Erythroblast (primary cell): ENCODE measurements at places on chromosomes 11 and 22.
A peak's percentile ranks its signal among the peaks of the same experiment; 100 is the strongest.

DNA sequence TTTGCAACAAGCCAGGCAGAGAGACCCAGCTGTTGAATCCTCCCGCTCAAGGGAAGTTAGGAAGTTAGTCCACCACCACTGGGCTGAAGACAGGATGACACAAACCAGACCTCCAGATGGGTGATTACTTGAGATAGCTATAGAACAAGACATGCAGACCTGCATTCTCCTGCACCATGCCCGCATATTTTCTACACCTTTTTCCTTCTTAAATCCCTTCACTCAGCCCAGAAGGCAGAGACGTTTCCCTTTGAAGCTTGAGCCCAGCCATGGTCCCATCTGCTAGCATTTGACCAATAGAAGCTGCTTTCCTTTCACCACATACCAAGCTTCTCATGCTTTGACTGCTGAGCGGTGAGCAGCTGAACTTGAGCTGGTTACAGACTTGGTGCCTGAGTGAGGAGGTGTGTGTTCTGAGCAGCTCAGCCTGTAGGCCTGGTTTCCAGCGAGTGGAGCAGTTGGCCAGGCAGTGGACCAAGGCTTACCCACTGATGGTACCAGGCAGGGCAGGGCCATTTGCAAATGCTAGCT is 29.2 kb upstream of the CBX6 start:
- no peak for DNase-seq

- DNase-seq, result no peak
These were observed 52.2 kb downstream of the PPFIA1 start for GRCh38 chr11:70322666-70323065.

DNA sequence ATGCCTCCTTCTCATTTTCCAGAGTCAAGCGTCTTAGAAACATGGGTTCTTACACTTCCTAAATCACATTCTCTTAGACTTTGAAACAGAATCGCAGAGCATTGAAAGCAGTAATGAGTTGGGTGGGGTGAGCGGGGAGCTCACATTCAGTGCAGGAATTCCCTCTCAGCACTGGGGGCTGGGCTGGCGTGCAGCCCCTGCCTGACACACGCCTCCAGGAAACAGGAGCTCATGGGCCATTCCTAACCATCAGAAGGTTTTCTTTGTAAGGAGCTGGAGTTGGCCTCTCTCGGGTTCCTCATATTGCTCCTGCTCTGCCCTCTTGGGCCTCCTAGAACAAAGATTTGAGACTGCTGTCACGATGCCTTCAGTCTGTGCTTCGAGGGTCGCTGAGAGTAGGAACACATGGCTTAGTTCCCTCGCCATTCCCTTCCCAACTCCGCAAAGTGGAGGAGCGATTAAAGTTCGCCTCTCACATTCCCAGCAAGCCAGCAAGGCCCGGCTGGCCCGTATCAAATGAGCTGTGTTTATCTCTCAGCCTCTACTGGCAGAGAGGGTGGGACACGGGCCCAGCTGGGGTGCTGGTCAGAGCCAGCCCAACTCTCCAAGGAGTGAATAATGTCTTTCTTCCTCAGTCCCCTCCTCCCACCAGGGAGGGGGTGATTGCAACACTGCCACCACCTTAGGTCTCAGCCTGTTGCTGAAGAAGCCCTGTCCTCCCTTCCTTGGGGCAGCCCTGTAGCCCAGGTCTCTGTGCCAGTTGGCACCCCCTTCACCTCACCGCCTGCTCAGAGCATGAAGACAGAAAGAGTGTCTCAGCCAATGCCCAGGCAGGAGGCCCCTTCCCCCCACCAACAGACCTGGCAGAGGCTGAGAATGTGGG is 10.4 kb downstream of the CHRDL2 start:
- no peak for DNase-seq

DNA sequence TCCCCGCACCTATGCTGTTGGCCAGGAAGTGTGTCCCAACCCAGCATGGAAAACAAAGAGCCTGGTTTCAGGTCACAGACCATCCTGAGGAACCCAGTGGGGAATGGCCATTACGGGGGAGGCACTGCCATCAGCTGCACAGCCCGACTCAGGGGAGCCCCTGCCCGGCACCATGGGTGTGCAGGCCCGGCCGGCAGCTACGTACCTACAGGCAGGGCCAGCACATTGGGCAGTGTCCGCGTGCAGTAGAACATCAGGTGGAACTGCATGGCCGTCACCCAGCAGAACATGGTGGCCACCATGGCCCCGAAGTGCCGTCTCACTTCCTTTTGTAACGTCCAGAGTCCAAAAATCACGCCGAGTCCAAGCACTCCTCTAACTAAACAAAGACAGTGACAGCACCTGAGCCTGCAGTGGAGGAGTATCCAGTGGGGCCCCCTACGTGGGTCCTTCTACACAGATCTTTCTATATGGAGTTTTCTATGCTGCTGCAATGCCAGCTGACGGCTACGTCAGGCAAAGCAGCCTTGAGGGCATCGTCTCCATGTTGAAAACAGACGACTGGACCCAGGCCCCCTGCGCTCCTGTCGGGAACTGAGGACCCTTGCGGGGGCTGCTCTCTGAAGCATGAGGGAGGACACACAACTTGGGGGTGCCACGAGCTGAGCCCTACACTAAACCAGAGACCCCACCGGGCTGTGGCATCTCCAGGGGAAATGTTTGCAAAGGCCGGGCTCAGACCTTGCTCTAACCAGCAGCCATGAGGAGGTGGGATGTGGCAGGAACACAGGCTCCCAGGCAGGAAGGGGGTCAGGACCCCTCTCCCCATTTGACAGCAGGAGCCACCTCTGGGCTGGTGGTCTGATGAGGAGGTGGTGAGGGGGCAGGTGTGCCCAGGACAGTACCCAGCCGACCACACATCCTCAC is 7.7 kb downstream of the ALG12 start:
- no peak for DNase-seq

GRCh38 chr22:48850658-48851287 is 976.9 kb downstream of the BRD1 start:
- DNase-seq, result no peak

DNA sequence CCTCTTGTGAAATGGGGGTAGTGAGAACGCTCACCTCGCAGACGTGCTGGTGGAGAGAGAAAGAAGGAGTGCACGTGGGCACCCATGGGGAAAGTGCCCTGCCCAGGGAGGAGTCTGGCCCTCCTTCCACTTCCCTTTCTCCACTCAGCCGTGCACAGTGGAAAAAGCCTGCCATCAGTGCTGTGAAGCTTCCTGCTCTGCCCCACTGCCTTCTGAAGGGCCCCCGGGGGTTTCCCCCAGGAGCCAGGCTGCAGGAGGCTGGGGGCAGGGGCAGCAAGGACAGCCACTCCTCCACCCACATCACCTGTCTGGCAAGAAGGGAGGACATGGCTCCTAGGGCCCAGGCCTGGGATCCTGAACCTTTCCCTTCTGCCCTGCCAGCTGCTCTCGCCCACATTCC is 7.6 kb downstream of the TP53I11 start:
- no peak for DNase-seq

DNA sequence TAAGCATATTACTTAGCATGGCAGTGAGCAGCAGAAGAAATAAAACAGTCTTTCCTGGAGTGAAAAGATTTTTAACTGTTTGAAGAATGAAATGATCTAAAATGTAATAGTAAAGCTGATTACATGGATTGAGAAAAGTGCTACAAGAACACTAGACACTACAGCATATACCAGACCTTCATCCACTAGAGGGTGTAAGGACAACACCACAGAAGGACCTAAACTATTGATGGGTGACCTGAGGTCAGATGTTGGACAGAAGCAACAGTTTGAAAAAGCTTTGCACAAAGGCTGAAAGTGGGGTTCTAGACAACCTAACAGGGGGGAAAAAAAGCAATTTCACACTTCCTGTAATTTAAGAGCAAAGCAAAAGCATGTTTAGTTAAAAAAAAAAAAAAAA is 97.7 kb downstream of the RBFOX2 start:
- peak; percentile 61 for DNase-seq

- DNase-seq, result no peak
These were observed 130.8 kb downstream of the FCHSD2 start for GRCh38 chr11:73011126-73011817.

DNA sequence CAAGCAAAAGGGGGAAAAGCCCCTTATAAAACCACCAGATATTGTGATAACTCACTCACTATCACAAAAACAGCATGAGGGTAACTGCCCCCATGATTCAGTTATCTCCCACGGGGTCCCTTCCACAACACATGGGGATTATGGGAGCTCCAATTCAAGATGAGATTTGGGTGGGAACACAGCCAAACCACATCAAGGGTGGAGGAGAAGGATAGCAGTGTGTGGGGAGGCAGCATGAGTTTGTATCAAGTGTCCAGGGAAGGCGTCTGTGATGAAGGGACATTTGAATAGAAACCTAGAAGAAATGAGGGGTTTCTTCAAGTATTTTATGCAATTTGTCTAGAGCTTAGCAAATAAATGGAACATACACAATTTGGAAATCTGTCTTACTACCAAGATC is 98.2 kb downstream of the SLC1A2 start:
- DNase-seq, result no peak

- no peak for DNase-seq
These were observed 16.2 kb downstream of the IMMP1L start for GRCh38 chr11:31493235-31493634.
